Suppressor macrophage treated with lipopolysaccharide for 1 hour (primary cell): ENCODE measurements at places on chromosomes 2 and 18.

DNA sequence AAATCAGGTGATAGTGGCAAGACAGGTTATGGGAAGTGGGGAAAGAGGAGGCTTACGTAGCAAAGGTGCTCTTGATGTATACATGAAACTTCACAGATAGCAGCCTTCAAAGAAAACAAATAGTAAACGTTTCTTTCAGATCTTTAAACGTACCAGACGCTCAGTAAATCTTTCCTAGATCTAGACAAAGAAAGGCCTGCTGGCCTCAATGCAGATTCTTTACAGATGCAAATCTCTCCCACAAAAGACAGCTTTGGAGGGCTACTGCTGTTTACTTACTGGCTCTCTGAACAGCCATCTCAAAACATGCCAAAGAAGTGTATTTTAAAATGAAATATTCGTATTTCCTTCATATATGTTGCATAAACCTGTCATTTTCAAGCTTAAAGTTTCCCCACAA lies 1279.9 kb upstream of the NRXN1 start:
- DNase-seq = no peak

DNA sequence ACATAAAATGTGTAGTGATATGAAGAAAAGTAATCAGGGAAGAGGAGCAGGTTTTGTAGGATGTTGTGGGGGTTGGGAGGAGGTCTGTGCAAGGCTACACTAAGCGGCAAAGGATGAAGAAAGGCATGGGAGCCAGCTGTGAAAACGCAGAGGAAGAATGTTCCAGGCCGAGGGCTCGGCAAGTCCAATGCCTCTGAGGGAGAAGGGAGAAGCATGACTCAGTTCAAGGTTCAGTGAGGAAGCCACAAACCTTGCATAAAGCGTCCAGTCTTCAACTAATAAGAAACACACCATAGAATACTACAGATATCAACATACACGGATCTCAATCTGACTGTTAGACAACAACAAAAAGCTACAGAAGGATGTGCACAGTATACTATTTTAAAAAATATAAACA lies 16.2 kb downstream of the EPB41L3 start:
- peak; percentile 73 for DNase-seq

- no peak for DNase-seq
These were observed 56.4 kb downstream of the THADA start for GRCh38 chr2:43539436-43539835.

- DNase-seq = no peak
These were observed 96.6 kb upstream of the LYPD1 start for GRCh38 chr2:132766573-132766972.

DNA sequence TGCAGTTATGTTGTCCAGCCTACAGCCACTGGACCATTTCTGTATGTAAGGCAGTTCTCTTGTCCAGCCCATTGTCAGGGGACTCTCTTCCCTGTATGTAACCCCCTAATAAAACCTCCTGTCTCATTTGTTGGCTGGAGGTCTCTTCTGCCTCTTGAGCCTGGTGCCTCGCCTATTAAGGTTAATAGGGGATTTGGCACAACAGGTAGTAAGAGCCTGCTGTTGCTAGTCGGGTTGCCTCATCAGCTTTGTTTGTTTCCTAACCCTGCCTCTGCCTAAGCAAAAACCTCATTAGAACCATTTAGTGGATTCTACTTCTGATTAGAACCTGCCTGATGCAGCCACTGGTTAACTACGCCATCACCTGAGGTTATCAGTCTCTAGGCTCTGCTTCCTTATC lies 62.2 kb upstream of the STPG4 start:
- DNase-seq = no peak

GRCh38 chr2:209990838-209991237 lies 11.6 kb upstream of the RPE start:
- no peak for DNase-seq

- no peak for DNase-seq
These were observed 152.7 kb downstream of the TWIST2 start for GRCh38 chr2:239000500-239001073.

DNA sequence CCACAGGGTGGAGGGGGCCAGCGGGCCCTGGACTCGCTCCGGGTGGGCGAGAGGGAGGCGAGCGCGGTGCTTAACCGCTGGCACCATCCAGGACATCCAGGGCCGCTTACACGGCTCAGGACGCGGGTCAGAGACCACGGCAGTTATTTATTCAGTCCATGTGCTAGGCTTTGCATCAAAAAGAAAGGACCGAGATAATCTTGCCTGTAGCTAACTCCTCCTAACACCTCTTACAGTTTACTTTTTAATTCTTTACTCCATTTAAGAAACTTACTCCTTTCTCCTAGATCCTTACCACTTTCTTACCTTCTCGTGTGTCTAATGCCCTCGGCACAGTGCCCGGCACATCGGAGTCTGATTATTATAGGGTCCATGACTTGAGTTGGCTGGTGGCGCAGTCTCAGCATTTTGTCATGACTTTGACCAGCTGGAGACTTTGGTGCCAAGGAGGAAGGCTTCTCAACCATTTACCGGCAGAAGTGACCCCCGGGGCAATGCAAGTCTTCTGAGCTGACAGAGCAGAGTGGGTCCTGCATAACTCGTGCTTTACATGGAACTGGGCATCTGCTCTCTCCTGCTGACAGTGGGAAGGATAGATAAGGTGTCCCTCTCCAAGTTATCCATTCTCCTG lies 503 bp downstream of the ANXA4 start:
- no peak for DNase-seq

DNA sequence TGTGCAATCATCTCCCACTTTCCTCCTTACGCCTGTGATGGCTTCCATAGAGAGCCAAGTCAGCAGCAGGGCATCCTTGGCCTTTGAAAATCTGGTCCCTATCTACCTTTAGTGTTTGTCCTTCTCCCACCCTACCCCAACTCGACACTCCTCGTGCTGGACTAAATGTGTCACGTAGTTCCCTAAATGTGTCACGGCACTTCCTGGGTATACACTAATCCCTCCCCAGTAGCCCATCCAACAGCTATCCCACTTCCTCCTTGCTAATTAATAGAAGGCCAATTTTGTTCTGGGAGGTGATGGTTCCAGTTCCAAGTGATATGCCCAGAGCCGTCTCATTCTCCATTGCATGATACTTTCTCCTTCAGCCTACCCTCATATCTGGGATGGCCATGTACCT lies 36.5 kb upstream of the ZFP36L2 start:
- peak; percentile 69 for DNase-seq

DNA sequence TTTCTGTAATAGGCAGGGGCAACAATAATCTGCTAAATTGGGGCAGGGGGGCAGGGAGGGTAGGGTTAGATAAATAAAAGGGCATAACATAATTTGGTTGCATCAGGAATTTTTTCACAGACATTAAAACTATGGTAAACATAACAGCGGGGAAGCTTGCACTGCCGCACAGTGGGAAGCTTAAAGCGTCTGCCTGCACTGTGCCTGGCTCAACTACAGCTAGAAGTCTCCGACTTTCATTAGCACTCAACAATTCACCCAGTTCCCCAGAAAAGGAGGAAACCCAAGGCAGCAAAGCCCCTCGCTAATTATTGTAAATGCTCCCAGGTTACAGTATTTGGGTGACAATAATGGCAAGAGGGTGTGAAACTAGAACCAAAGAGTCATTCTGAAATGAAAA lies 562.9 kb downstream of the ARHGAP15 start:
- DNase-seq = no peak

DNA sequence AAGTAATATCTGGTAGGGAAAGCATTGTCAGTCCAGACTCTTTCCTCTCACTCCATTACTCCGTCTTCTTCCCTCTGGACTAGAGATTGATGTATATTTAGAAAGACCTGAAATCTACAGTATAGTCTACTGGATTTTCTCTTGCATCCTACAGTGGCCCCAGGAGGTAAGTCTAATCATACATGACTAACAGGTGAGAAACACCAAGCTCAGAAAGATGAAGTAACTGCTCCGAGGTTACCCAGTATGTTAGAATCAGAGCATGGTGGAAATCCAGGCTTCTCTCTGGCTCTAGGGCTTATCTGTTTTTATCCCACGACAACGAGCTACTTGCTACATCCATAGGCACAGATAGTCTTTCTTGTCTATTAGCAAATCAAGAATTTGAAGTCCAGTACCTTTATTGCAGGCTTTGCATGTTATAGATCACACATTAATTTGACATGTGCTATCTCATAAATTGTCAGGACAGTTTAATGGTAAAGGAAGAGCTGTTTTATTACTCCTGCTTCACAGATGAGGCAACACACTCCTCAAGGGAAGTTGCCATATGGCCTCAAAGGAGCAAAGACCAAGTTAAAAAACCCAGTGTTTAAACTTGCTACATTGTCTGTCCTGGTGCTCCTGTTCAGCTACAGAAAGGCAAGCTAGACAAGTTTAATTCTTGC lies 484.3 kb downstream of the THSD7B start:
- DNase-seq = no peak

GRCh38 chr18:13577781-13578180 lies 148.6 kb downstream of the FAM210A start:
- peak; percentile 46 for DNase-seq

DNA sequence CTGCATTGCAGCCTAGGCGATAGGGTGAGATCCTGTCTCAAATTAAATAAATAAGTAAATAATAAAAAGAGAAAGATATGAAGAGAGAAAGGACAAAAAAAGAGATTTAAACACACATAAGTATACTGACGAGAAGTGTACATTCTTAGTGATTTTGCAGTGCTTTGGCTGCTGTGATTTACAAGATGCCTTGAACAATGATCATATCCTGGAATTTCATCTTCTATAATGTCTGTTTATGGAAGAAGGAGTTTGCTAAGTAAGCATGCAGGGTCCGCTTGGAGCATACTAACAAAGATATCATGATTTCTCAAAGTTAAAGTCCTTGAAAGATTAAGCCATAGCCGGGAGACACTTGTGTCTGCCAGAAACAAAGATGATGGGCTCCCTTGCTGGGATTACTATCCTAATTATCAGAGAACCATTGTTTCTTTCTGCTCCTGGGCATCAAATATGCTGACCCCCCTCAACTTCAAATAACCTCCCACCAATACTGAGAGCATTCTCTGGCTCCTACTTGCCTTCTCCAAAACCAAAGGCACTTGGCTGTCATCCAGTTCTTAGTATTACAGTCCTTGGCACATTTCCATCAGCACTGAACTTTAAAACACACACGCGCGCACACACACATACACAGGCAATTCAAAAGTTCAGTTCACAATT lies 47.5 kb upstream of the STAM2 start:
- peak; percentile 32 for DNase-seq

GRCh38 chr18:32092422-32093101 lies 888 bp downstream of the RNF138 start:
- peak; percentile 99 for DNase-seq

DNA sequence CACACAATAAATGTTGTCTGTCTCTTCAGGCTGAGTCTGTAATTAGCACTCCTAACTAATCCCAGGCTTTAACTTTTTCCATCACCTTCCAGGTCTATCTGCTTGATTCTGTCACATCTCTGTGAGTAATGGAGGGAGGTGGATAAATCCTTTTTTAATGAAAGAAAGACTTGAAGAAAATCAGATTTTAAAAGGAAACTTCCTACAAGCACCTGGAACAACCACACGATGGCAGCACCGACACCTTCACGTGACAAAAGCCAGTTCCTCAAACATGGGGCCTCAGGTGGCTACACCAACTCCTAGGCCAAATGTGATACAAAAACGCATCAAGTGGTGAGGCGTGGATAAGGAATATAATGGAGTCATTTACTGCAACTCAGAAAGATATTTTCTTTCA lies 41.8 kb downstream of the TGFBRAP1 start:
- DNase-seq = peak; percentile 44

GRCh38 chr2:213281156-213281555 lies 3.1 kb upstream of the SPAG16 start:
- no peak for DNase-seq

GRCh38 chr18:22632191-22632590 lies 214.5 kb upstream of the CTAGE1 start:
- no peak for DNase-seq

DNA sequence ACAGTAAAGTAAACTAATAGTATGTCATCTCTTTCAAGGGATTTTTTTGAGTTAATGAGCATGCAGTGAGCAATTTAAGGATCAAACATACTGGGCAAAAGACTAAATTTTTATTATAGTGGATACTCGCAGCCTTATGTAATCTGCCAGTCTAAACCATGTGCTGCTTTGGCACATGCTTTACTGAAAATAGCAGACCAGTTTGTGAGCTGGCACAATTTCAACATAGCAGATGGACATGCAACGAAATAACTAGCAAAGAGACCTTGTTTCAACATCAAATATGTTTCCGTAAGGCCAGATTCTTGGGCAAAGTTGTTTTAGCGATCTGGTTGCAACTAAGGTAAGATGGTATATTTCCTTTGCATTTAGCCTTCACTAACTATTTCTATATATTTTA lies 807.3 kb downstream of the NR4A2 start:
- no peak for DNase-seq

DNA sequence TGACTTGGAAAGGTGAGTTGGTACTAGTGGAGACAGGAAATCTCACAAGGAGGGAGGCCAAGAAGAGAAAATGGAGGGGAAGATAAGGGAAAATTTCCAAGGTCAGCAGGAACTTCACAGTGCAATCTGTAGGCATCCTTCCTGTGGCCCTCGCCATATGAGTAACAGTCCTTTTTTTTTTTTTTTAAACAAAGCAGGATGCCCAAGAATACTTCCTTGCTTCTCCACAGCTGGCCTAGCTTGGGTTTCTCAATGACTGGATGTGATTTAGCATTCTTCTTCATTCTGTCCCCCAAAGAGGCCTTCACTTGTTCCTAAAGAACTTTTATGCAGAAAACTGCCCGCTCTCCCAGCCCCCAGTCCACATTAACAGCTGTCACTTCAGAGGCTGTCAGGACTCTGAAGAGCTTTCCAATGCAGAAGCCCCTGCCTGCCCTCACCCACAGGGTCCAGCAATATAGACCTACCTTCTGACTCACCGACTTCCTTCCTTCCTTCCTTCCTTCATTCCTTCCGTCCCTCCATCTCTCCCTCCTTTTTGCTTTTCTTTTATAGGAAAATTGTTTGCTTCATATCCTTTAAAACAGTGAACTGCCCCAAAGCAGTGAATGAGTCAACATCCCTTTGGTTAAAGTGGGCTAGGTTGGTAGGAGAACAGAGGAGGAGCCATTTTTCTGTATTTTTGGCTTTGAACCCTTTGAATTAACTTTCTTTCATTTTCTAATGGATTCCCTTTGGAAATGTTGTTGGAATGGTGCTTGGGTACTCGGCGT lies 172.0 kb downstream of the MGAT5 start:
- peak; percentile 3 for DNase-seq
